ENCODE measurements at places on chromosomes 1 and 21.

DNA sequence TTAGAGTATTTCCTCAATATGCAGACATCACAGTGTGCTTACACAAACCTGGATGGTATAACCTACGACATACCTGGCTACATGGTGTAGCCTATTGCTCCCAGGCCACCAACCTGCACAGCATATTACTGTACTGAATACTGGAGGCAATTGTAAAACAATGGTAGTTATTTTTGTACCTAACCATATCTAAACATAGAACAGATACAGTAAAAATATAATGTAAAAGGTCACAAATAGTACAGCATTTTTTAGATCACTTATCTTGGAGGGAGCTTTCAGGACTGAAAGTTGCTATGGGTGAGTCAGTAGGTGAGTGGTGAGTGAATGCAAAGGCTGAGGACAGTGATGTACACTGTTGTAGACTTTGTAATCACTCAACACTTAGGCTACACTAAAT lies 492.3 kb downstream of the MRPL39 start:
- no peak for DNase-seq

DNA sequence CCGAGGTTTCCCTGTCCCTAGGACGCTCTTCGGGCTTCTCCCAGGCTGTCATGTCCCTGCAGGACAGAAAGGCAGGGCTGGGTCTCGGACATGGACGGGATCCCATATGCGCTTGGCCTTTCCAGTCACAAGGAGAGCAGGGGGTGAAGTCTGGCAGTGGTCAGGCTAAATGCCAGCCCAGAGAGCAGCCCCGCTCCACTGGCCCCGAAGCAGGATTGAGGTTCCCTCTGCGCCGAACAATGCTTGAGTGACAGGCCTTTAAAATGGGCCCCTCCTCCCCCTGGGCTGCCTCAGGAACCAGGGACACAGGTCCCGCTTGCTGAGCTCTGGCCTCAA lies 12.7 kb downstream of the DRAXIN start:
- no peak for DNase-seq

- DNase-seq: no peak
Measured at GRCh38 chr1:20058531-20058930, 11.5 kb upstream of the PLA2G5 start.

GRCh38 chr1:118008011-118008410 lies 78.5 kb downstream of the WDR3 start:
- no peak for DNase-seq

DNA sequence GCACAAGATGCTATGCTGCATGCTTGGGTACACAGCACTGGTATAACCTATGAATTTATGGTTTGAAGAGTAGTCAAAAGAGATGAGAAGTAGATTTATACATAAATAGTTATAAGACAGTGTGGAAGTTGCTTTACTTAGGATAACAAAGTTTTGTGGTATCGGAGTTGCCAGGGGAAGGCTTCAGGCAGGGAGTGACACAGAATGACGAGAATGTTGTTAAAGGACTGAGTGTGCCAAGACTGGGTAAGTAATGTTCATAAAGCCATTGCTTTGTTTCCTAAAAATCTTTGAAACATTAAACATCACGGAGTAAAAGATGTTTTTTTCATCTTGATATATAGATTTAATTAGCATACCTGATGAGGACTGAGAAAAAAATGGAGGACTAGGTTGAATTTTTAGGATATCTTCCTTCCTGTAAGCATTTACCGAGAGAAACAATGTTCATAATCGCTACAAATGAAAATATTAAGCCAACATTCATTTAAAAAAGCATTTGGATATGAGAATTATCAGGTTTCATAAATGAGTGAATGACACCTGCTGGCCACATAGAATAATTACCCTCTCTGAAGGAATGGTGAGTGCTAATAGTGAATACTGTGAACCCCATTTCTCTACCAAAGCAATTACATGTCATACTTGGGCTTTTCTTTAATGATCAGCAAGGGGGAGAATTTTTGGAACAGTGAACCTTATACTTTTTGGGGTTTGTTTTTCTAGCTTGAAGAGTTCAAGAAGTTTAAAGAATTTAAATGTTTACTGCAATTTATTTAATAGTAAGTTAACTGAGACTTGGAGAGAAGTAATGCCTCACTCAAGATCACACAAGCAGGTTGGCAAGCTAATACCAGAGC lies 28.4 kb downstream of the EXTL2 start:
- DNase-seq: no peak

GRCh38 chr1:114470681-114471080 lies 40.3 kb downstream of the TRIM33 start:
- DNase-seq: no peak

GRCh38 chr1:33517596-33518250 lies 45.3 kb downstream of the ZSCAN20 start:
- DNase-seq: no peak

GRCh38 chr1:154969860-154970452 lies 591 bp downstream of the SHC1 start:
- DNase-seq: no peak
